ENCODE measurements at places on chromosomes 5 and 9. TPM values are rescaled to one million over a fixed set of nuclear protein-coding genes. Genes with fewer than 3 reads are reported as not detected.
A peak's percentile ranks its signal among the peaks of the same experiment; 100 is the strongest.

DNA sequence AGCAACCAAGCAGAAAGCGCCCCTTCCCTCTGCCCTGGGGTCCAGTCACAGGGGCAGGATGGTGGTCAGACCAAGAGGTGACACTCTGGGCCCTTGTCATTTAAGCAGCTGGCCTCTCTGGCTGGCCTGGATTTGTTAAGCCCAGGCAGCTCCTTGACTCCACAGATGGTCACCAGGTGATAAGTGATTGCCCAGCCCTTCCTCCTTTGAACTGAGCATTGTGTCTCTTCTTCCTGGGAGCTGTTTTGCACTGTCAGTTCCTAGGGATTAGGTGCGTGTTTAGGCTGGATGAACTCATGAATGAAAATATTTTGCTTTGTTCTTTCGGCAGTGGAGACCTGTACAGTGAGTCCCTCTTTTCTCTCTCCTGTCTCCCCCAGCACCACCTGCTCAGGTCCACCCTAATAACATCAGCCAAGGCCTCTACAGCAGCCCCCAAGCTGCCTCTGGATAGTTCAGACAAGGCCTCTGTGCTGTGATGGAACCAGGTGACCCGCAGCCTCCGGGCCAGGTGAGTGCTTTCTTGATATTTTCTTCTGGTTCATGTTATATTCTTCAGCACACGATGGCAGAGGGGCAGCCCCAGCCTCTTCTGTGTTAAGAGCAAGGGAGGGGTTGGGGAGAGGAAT, 139.7 kb upstream of the PITX1 start:
- DNase-seq: no peak

GPR107 gene
- total RNA-seq: 24.4 TPM

- DNase-seq: peak; percentile 17
Observed at GRCh38 chr5:1001406-1002270, 7.0 kb upstream of the NKD2 start.

DNA sequence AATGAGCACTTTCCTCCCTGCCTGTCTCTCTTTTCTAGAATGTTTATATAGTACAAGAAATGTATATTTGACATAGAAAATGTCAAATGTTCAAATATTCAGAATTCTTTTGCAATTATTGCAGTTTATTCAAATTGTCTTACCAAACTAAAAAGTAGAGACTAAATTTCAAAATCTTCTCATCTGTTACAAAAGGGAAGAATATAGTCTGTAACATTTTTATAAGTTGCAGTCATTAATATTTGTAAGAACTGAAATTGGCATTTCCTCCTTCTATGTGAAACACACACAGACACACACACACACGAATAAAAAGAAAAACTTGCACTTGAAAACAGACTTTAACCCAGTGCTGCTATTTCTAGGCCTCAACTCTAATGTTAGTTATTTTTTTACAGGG, 56.4 kb downstream of the NR3C1 start:
- DNase-seq: no peak

DNA sequence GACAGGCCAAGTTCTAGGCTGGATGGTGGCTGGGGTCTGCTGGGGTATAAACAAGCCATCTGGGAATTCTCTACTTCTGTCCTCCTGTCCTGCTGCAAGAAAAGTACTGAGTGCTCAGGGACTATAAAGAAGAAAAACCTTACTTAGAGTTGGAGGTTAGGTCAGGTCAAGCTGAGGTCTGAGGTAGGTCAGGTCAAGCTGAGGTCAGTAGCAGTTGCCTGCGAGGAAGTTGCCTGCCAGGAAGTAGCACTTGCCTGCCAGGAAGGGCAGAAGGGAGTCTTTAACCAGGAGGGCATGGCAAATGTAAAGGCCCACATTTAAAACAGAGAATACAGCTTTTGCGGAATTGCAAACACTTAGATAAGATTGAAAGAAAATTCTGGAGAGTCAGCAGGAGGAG, 51.3 kb upstream of the PRLR start:
- no peak for DNase-seq

CD72 gene
- total RNA-seq: 11.6 TPM

PCDHB8 gene
- not detected for total RNA-seq

TRMO gene
- 19.2 TPM for total RNA-seq

PCDHGA4 gene
- not detected for total RNA-seq

GRCh38 chr5:132184588-132184987, 43.1 kb downstream of the P4HA2 start:
- DNase-seq: no peak

PRR7 gene
- 9.8 TPM for total RNA-seq

GRCh38 chr5:101977729-101978345, 318.2 kb downstream of the SLCO4C1 start:
- no peak for DNase-seq

DNA sequence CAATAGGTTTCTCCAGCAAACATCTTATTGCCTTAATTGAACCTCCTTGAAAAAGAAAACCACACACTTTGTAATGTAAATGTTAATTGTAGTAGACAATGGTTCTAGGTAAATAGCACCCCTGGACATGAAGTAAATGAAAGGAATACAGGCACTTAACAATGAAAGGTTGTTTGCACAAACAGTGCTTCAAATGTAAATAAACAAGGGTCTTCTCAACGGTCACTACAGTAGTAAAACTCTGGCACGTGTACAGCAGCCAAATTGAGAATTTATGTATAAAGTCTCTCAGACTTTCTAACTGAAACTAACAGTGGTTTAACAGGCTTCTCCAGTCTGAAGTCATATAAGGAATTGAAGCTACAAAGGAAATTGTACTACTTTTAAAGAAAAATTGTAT, 218.3 kb downstream of the MEF2C start:
- no peak for DNase-seq

DNA sequence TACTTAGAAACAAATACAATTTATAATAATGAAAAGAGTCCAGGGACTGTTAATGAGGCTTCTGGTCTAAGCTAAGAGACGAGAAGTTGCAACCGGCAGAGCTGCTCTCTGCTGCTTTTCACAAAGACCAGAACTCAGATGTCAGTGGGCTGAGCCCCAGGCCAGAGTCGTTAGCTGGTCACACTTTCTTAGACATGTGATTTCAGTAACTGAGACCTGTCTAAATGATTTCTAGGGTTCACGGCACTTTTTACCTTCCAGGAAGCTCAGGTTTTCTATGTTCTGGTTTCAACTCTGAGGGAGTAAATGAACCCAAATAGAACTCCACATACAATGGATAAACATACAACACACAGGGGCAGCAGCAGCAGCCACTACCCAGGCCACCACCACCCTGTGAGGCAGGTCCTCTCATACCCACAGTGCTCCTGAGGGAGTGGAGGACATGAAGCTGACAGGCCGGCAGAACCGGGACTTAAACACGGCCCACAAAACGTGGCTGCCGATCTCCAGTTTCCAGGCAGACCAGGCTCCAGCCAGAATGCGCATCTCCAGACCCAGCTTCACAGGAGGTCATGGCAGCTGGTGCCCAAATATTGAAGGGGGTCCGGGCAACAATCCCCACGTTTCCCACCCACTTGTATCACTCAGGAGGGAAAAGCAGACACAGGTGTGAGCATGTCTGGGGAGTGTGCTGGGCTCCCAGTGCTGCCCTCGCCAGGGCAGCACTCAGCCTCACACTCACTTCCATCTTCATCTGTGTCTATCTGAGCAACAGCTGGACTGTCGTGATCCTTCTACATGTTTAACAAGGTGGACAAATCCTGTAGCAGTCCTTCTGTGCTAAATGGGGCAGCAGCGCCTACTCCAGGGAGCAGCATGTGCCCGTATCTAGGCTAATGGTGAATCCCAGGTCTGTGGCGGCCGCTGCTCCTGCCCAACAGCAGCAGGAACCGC, 38.8 kb downstream of the IARS1 start:
- no peak for DNase-seq

- DNase-seq: no peak
Observed at GRCh38 chr9:109639674-109640579, 140.1 kb upstream of the PALM2AKAP2 start.

ZCCHC9 gene
- total RNA-seq: 29.9 TPM

- DNase-seq: no peak
Observed at GRCh38 chr5:140111011-140111858, 2.7 kb upstream of the PURA start.

DNA sequence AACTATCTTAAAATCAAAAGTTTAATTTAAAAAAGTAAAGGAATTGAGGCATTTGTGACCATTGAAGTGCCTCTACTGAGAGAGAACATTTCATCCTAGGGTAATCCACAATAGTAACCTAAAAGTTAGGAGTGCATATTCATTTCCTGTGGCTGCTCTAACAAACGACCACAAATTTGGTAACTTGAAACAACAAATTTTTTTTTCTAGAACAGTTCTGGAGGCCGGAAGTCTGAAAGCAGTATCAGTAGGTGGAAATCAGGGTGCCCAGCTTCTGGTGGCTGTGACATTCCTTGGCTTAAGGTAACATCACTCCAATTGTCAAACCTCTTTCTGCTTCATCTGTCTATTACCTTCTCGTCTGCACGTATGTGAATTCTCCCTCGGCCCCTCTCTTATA, 67.1 kb upstream of the SSBP2 start:
- DNase-seq: peak; percentile 38

DNA sequence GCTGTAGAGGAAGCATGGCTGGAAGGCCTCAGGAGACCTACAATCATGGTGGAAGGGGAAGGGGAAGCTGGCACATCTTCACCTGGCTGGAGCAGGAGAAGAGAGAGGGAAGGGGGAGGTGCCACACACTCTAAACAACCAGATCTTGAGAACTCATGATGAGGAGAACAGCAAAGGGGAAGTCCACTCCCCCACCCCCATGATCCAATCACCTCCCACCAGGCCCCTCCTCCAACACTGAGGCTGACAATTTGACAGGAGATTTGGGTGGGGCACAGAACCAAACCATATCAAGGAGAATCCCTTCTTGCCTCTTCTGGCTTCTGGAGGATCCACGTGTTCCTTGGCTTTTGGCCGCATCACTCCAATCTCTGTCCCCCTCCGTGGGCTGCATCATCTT, 13.1 kb upstream of the CMBL start:
- no peak for DNase-seq

DNA sequence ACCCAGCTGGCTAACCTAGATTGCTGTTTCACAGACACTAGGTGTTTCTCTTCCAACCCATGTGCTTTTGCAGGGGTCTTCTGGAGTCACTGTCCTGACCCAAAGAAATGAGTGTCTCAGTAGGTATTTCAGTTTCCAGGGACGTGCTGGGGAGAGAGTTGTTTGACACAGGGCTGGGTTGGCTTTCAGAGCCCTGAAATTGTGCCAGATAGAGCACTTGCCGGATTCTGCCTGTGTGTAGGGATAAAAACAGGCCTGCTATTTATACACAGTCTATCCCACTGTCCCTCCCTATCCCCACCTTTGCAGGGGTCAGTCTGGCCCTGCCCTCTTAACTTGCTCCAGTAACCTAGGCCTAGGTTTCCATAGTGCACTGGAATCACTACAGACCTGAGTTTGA, 957 bp upstream of the HBEGF start:
- DNase-seq: no peak

- no peak for DNase-seq
Observed at GRCh38 chr5:145983446-145983845, 47.1 kb downstream of the SH3RF2 start.

GRCh38 chr5:10703676-10704075, 57.4 kb downstream of the DAP start:
- DNase-seq: no peak

DNA sequence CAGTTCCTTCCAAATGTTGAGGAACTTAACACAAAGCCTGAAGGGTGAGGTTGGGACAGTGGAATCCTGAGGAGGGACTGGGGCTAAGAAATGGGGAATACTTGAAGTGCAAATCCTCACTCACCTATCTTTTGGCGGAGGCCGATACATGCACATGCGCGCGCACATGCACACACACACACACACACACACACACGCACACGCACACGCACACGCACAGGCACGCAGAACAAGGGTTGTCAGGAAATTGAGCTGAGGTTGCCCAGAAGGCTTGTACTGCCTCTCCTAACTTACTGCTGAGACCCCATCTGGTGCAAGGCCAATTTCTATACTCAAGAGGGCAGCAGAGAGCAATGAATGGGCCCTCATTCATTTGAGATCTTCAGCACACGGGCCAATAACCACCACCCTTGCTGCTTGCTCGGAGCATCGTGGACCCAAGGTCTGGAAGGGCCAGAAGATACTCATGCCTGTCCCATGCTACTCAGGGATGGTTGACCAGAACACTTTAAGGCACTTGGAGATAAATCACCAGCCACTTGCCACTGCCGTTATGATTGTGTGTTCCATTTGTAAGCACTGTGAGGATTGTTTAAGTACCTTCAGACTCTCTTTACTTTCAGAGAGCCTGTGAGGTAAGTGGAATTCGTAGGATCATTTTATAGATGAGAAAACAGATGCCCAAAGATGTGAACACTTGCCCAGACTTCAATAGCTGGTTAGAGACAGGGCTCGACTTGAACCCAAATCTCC, 21.5 kb downstream of the BTF3 start:
- DNase-seq: peak; percentile 86

- DNase-seq: no peak
Observed at GRCh38 chr5:154397652-154398406, 48.0 kb upstream of the SAP30L start.

DNA sequence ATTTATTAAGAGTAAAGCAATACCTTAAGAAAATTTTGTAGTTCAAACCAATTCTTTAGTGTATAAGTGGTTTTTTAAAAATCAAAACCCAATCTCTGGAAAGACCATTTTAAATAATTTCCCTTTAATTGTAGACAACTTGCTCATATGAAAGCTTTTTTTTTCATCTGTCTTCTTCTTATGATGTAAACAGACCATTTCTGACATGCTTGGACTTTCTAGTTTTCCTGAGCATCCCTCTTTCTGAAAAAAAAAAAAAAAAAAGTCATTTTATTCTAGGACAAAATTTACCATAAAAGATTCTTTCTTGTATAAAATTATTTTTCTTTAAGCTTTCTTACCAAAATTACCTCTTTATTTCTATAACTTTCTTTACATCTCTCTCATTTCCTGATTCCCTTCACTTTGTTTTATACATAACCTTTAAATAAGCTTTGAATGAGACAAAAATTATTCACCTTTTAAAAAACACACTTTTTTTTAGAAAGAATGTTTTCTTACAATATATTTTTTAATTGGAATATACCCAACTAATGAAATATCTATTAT, 67.5 kb downstream of the COL15A1 start:
- no peak for DNase-seq

DNA sequence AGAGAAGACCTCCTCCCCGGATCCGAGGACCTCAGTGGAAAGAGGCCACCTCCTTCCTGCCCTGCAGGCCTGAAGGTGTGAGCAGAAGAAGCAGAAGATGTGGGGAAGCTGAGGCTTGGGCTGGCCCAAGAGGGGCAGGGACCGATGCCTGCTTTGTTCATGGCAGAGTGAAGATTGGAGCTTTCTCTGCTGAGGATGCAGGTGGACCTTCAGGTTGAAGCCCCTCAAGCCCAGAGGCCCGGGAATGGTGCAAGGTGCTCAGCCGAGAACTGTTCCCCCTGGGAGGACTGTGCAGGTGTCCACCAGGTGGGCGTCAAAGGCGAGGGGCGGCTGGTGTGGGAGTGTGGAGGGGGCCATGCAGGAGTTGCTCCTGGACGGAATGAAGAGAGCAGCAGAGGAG, 277.9 kb upstream of the IRX2 start:
- no peak for DNase-seq

GRM6 gene
- not detected for total RNA-seq

- DNase-seq: no peak
Observed at GRCh38 chr5:167861129-167861927, 430.1 kb upstream of the WWC1 start.

GRXCR2 gene
- total RNA-seq: not detected

GRCh38 chr9:134054891-134055811, 12.7 kb downstream of the BRD3 start:
- DNase-seq: no peak

- DNase-seq: peak; percentile 35
Observed at GRCh38 chr9:136107953-136108647, 10.6 kb downstream of the TMEM250 start.

SGCD gene
- not detected for total RNA-seq

FGF1 gene
- not detected for total RNA-seq

PCDHB3 gene
- not detected for total RNA-seq

Measured in activated CD8-positive, alpha-beta T cell treated with anti-CD3 and anti-CD28 coated beads, Interleukin-2, amount 10 ng/mL, durations not matched to agents 7 days and 5 days (primary cell).